Activated T-helper 1 cell treated with anti-CD3 and anti-CD28 coated beads, Interleukin-2, amount 50 U/mL, for 16 hours (primary cell): ENCODE measurements at places on chromosomes 7 and 10.
A peak's percentile ranks its signal among the peaks of the same experiment; 100 is the strongest.

DNA sequence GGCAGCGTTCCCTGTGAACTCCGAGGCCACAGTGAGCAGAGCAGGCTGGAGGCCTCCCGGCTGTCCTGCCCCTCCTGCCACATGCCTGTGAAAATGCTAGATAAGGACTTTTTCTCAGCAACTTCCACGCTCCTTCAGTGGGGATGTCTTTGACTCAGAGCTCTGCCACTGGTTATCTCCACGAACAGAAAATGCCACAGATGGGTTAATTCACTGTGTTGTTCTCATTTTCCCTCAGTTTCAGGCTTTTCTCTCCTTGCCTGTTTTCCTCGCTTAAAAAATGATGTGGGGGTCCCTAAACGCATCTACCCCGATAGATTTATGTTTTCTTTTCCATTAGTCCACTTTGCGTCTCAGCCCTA, 51.3 kb downstream of the IKZF1 start:
- no peak for DNase-seq

DNA sequence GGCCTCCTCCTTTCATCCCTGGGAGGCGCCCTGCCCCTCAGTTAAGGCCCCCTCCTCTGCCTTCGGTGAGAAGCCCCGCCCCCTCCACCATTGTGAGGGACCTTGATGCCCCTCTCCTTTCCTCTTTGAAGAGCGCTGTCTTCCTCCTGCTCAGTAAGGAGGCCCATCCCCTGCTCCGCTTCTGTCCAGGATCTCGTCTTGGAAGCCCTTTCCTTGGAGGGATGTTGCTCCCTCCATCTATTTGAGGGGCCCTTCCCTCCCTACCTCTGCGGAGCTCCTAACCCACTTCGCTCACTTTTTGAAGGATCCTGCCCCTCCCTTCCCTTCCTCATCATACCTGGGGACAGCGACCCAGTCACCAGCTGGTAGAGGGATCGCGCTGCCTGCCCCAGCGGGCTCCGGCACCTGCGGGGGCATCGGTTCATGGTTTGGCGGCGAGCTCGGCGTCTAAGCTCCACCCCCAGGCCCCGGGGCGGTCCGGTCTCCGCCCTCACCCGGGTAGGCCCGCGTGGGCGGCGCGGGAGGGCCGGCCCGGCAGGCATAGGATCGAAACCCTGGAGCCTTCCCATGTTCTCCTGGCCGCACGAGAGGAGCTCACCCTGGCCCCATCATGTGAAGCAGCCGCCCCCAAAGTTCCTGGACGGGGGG, 4.1 kb downstream of the KCNIP2 start:
- DNase-seq = peak; percentile 30

DNA sequence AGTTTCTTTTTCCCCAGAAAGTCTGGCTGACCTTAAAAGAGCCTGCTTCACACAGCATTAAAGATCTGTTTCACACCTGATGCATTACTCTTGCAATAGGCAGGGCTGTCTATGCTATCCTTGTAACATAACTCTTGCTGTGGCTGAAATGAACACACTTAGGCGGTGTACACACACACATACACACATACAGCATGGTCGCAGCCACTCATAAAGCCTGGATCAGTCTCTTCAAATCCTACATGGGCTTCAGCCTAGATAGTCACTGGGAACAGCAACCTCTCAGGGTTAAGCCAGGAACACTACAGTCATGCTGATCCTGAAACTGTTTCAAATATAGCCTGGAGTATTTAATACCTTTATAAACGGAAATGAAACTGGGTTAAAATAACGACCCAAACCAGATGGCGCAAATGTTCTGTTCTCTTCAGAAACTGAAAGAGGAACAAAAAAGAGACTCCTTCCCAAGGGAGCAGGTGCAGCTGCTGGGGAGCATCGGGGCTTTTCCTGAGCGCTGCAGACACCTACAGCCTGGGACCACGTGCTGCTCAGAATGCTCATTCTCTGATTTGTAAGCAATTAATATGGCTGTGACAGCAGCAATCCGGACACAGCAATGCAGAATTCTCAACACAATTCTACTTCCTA, 61.0 kb upstream of the SFMBT2 start:
- DNase-seq = no peak

GRCh38 chr7:131493081-131493480, 63.3 kb downstream of the PODXL start:
- DNase-seq = no peak

- no peak for DNase-seq
Observed at GRCh38 chr10:44017483-44018145, 367.3 kb downstream of the CXCL12 start.

DNA sequence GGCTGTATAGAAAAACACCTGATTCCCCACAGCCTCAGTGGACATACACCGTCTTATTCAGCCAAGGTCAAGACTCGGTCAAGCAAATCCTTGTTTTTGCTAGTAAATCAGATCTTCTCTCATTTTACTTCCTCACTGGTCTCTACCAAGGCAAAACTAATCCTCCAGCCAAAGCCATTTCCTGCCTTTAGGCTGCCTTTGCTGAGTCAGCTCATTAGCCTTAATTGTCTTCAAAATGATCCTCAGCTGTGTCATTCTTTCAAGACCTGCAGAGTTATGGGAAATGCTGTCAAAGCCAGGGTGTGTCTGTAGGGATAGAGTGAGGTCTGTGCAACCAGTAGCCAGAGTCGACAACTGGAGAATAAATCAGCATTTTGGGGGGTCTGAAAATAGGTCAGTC, 107.2 kb upstream of the FAM180A start:
- no peak for DNase-seq

DNA sequence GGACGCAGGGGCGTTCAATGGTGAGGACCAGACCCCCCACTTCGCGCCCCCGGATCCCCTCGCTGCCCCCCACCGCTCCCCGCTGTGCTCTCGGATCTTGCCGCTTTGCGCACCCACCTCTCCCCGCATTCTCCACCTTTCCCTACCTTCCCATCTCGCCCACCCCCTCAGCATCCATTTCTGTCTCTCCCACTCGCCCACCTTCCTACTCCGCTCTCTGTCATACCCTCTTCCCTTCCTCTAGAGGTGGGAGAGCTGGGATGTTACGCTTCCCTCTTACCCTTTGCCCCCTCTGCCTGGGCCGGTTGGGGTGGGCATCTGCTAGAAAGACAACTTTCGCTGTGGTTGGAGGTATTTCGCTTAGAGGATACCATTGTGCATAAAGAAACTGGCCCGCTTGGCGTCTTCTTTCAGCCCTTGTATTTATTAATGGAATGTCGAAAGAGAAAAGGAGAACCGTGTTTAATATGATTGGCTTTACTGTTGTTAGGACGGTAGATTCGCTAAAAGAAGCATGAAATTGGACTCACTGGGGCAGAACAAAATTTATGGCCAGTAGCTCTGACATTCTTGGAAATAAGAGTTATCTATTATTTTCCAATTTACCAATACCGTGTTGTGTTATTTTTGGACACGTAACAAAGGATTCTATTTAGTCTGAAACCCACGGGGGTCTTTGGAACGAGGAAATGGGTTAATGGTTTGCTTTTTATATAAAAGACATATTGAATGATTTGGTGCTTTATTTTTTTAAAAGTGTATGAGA, 873 bp downstream of the PRKAR2B start:
- no peak for DNase-seq

DNA sequence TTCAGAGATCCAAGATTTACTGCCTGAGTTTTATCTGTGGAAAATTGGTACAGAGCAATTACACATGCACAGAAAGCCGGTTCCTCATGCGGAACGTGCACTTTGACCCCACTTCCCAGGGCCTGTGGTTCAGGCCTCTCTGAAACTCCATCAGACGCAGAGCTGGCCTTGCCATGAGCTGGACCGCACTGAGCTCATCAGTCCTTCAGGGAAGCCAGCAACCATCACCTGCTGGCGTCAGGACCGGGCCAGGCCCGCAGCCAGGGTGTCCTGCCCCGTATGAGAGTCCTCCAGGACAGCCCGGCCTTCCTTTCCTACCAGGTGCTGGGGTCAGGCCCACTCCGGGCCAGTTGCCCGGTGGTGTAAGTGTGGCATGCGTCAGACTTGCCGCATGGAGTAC, 446.5 kb upstream of the FOXK1 start:
- no peak for DNase-seq

GRCh38 chr10:3987143-3987974, 202.3 kb upstream of the KLF6 start:
- no peak for DNase-seq

DNA sequence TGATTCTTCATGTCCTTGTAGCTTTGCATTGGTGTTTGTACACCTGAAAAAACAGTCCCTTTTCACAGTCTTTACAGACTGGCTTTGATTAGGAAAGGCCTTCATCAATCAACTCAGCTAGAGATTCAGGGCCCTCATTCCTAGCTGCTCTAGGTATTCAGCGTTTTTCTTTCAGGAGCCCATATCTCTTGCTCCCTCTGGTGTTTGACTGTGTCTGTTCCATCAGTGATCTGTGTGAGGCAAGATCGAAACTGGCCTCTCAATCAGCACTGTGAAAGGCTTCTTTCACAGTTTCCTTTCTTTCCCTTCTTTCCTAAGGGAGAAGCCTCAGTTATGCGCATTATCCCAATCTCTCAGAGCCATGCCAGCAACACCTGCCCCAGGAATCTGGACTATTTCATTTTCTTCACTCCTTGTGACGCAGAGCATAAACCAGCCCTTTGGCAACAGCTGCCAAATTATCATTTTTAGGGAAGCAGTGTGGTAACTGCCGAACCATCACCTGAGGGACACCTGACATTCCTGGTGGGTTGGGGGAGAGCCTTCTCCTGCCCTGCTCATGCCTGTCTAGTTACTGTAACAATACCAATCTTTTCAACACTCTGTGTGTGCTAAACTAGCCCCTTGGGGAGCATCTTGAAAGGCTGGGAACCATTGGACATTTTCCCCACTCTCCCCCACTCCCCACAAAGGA, 75.7 kb upstream of the CCDC71L start:
- DNase-seq = peak; percentile 20

DNA sequence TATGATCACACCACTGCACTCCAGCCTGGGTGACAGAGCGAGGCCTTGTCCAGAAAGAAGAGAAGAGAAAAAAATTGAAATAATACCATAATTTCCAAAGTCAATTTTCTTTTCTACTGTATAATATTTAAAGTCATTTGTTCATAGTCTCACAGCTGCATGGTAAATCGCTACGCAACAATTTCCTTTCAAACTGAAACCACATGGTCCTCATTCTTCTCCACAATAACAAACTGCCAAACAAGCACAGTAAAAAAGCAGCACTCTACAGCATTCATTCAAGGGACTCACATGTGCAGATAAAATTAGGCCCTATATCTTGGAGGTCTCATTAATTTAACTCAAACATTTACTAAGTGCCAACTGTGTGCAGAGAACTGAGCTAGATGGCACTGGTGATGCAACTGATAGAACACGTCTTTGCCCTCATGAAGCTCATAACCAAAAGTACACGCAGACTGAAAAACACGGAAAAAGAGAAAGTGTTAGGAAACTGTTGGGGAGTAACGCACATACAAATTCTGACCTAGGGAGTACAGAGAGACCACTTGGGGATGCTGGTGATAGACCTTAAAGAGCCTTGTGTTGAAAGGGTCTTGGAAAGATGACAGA, 68.4 kb upstream of the SRRM3 start:
- DNase-seq = no peak

GRCh38 chr7:46494028-46494427, 573.0 kb upstream of the IGFBP3 start:
- no peak for DNase-seq

GRCh38 chr7:27147199-27148030, at the start of gene HOXA6:
TSS of gene HOXA6 (minus strand) at chr7:27147774. CDS start at chr7:27147749, 25 bp downstream.
- DNase-seq = no peak

DNA sequence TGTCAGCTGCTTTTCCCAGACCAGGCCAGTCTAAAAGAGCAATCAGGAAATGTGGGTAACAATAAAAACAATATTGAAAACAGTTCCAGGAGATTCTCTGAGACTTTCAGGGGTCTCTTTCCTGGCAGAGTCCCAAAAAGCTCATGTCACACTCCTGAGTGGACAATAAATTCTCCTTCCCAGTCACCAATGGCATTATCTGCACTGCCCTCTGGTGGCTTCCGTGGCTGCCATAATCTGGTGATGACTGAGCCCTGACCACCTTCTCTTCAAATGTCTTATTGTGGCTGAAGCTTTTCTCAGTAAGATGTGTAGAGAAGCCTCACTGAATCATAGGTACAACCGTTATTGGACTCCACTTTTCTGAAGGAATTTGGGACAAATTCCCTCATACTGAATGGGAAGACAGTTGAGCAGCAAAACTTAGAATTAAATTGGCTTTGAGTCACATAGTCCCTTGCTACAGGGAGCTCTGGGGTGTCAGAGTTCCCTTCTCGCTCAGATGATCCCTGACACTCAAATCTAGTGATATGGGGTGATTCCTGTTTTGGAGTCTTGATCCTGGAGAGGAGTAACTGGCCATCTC, 24.4 kb upstream of the ASAH2 start:
- no peak for DNase-seq

DNA sequence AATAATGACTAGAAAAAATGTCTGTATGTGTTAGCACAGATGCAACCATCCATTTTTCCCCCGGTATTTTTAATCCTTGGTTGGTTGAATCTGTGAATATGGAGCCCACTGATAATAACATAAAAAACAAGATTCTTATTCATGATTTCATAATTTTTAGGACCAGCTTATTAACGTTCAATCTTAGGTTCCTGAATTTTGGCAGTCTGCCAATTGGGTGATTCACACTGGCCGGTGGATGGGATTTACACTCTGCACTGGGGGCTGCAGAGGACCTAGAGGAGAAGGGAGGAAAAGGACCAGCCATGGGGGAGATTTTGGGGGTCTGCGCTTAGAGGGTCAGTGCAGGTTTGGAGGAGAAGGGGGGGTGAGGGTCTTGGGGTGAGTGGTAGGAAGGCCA, 327.9 kb downstream of the ACTR3B start:
- no peak for DNase-seq

DNA sequence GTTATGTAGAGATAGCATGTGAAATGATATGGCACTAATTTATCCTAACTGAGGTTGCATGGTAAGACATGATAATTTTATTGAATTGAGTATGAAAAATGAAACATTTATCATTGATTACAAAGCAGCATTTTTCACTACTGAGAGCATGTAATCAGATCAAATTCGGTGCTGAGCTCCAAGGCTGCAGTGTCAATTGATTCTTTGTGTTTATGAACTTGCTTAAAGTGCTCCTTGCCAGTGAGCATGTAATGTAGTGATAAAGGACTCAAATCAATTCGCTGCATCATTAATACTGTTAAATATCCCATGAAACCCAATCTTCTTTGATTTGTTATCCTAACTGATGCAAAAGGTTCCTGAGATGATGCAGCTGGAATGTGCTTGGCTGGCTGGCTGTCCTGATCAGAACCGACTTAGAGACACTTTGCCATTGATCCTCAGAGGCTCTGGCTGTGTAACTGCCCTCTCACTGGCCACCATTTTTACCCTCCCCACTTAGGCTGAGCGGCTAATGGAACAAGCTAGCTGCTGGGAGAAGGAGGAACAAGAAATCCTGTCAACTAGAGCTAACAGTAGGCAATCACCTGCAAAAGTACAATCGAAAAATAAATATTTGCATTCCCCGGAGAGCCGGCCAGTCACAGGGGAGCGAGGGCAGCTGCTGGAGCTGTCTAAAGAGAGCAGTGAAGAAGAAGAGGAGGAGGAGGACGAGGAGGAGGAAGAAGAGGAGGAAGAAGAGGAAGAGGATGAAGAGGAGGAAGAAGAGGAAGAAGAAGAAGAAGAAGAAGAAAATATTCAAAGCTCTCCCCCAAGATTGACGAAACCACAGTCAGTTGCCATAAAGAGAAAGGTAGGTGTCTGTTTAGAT, 89.8 kb upstream of the SAMD8 start:
- DNase-seq = no peak
